ENCODE measurements at places on chromosomes 12 and 14.

DNA sequence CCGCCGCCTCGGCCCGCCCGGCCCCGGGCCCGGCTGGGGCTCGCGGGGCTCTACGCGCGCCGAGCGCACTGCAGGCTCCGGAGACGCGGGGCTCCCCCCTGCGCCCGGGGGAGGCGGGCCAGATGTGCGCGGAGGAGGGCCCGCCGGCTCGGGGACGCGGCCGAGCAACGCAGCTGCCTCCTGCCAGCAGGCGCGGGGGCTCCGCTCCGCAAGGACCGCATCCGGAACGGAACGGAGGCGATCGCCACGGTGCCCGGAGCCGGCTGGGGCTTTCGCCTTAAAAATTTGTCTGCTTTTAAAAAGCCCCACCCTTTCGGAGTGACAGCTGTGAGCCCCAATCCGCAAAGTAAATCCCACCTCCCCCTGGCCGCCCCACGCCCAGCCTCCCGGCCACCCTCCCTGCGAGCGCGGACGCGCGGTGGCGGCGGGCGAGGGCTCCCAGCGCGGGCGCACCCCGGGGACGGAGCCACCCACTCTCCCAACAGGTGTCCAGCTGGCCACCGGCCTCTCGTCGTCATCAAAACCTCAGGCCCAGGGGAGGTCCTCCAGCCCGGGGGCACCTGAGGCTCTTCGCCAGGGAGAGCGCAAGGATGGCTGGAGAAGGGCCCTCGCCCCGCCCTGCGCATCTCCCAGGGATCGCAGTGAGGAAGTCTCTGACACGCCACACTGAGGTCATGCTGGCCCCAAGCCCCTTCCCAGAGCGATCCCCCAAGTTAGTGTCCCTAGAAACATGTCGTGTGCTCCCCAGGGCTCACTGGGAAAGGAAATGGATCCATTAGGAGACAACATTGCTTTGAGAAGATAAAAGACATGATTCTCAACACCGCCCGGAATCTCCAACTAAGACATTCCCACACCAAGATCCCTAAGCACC is at the start of gene TMEM132D:
Gene TMEM132D (minus strand): TSS at position 70 of the 874 bp plus-strand sequence.
- no peak for DNase-seq

GRCh38 chr12:2306735-2307134 is 253.9 kb downstream of the CACNA1C start:
- DNase-seq = no peak

DNA sequence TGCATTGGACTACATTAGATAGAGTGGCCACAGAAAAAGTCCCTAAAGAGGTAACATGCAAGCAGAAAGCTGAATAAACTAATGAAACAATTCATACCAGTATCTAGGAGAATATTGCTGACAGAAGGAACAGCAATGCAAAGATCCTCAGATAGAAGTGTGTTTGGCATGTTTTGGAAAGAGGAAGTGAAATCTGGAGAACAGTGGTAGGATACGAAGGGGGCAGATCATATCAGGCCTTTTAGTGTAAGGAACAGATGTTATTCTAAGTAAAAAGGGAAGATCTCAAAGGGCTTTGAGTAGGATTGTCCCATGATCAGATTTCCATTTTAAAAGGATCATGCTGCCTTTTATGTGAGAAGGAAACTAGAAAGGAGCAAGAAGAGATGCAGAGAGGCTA is 342.9 kb downstream of the PAWR start:
- no peak for DNase-seq

- no peak for DNase-seq
These were observed 4.0 kb upstream of the TESPA1 start for GRCh38 chr12:54988402-54989054.

Data from NCI-H1436 (cell line).